ENCODE measurements at places on chromosomes 1 and 21.

DNA sequence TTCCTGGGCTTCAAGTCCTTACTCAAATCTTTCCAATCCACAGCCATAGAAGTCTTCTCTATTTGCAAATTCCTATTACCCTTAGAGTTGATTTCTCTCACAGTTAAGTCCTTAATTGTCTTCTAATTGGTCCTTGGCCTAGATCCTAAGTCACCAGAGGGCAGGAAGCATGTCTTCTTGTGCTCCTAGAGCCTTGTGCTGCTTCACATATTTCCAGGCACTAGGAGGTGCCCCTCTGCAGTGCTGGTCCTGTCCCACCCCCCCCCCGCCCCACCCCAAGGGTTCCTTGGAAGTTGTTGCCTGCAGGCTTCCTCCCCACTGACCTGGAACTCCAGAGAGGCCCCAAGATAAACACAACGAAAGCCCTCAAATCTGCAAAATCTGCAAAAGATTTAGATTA lies 28.1 kb upstream of the TARBP1 start:
- DNase-seq: no peak

DNA sequence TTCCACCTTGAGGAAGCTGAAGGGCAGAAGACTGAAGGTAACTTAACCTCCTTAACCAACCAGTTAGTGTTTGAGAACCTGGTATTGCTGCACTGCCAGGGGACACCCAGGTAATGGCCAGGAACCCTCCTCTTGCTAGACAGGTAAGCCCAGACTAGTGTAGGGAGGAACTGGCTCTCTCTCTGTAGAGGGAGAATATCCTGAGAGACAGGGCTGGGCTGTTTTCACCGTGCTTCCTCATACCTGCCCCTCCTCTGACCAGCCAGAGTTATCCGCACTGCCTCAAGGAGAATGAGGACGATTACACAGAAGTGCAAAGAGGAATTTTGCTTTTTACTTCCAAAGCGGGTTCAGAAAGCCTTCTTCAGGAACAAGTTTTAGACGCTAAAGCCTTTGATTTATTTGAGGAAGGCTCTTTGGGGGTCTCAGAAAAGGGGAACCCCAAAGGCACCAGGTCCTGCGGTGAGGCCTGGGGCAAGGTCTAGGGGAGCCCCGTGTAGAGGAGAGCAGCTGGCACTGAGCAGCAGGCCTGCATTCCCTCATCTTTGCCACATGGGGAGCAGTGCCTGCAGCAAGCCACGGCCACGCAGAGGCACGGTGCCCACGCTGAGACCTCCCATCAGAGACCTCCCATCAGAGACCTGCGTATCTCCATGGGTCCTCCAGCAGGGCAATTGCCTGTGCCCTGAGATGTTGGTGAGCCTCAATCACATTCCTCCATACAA lies 13.5 kb downstream of the GNG4 start:
- DNase-seq: no peak

- no peak for DNase-seq
Measured at GRCh38 chr1:65459397-65459768, 38.9 kb downstream of the LEPR start.

- no peak for DNase-seq
Measured at GRCh38 chr1:65255656-65256050, 53.7 kb upstream of the DNAJC6 start.
